ENCODE measurements at places on chromosomes 11 and 22. TPM values are rescaled to one million over a fixed set of nuclear protein-coding genes. Genes with fewer than 3 reads are reported as not detected.

DNA sequence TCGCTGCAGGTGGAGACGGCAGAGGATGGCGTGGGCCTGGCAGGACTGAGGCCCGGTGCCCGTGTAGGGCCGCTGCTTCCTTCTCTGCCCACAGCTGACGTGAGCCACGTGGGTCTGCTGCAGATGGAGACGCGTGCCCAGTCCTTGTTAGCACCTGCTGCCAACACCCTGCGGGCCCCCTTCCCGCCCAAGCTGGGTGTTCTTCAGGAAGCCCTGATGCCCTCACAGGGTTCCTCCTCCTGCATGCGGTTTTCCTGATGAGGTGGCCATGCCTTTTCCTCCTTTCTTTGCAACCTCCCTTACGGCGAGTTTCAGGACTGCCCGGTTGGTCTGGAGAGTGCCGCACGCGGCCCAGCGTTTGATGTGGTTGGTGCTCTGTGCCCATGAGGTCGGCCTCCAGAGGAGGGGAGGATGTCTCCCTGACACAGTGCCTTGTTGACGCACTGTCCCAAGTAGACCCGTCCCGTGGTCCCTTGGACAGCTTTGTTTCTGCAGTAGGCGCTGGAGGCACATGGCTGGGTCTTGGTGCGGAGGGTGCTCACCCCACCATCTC is 44.7 kb downstream of the AP2A2 start:
- DNase-seq = no peak

PATE4 gene
- not detected for total RNA-seq

GRCh38 chr11:124600621-124601320 is 10.5 kb upstream of the PANX3 start:
- DNase-seq = no peak

DNA sequence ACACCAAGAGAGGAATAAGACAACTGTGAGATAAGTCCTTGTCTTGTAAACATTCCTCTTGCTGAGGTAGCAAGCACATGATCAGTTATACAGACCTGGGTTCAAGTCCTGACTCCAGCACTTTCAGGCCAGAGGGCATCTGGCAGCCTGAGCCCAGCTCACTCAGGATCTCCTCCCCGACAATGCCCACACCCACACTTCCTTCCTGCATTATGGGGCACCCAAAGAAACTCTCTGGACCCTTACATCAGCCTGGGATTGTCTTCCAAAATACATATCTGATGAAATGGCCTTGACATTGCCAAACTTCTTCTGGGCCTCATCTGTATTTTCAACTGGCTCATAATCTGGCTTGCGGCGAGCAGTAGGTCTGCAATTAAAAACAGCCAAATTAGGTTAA is 48.6 kb downstream of the ARFGAP3 start:
- peak; percentile 29 for DNase-seq

- no peak for DNase-seq
Observed at GRCh38 chr22:23722724-23723123, 28.2 kb downstream of the ZNF70 start.

RASSF10 gene
- not detected for total RNA-seq

GRCh38 chr11:81331611-81332235 is 1401.9 kb downstream of the FAM181B start:
- DNase-seq = no peak

DNA sequence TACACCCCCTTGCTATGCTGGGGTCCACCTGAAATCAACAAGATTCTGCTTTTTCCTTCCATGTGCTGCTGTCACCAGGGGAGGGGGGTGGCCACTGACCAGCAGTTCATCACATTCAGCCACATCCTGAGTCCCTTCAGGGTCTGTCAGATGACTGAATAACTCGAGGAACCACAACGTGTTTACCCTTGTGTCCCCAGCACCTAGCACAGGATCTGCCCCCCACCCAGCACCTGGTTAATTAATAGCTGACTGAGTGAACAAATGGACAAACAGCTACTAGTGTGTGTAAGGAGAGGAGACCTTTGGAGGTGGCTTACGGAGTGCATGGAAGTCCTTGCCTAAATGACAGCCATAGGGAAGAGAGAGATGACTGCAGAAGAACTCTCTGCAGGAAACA is 119.5 kb upstream of the NCAM1 start:
- no peak for DNase-seq

- no peak for DNase-seq
Observed at GRCh38 chr11:133355095-133355494, 177.2 kb downstream of the OPCML start.

ZNF70 gene
- 2.9 TPM for total RNA-seq

DNA sequence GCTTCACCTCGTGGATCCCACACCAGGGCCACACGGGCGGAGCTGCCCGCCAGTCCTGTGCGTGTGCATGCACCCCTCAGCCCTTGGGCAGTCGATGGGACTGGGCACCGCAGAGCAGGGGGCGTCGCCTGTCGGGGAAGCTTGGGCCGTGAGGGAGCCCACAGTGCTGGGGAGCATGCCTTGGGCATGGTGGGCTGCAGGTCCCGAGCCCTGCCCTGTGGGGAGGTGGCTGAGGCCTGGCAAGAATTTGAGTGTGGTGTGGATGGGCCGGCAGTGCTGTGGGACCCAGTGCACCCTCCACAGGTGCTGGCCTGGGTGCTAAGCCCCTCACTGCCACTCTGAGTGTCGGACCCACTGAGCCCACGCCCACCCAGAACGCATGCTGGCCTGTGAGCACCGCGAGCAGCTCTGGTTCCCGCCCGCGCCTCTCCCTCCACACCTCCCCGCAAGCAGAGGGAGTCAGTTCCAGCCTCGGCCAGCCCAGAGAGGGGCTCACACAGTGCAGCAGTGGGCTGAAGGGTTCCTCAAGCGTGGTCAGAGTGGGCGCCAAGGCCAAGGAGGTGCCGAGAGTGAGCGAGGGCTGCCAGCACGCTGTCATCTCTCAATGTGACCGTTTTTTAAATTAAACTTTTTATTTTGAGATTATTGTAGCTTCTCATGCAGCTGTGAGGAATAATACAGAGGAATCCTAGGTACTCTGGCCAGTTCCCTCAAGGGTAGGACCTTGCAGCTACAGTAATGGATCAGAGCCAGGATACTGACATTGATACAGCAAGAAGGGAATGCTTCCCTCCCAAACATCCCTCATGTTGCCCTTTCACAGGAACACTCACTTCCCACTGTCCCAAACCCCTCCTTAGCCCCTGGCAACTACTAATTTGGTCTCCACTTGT is 127.7 kb downstream of the CRYBB2 start:
- no peak for DNase-seq

DNA sequence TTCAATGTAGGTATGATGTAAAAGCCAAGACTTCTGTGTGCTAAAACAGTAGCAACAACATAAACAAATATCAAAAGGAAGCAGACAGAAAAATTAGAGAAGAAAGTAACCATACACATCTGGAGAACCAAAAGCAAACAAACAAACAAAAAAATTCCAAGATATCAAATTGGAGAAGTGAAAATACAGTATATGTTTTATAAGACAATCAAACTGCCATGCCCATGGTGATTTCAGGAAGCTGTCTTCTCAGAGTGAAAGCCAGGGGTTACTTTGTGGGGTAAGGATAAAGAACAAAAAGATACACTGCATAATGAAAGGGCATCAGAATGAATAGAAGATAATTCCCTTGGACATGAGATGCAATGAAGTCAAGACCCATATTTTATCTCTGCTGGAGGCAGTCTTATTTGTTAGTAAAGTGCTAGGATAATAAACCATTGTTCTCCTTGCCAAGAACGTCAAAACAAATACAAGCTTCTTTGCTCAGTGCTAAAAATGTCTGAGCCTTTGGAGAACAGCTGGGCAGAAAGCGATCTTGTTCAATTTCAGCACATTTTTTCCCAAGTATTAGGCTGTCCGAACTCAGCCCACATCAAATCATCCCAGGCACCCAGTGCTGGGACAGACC is 38.1 kb upstream of the LDLRAD3 start:
- DNase-seq = no peak

- no peak for DNase-seq
Observed at GRCh38 chr11:73095613-73096012, 46.5 kb downstream of the FCHSD2 start.

RCOR2 gene
- 0.16 TPM for total RNA-seq

DNA sequence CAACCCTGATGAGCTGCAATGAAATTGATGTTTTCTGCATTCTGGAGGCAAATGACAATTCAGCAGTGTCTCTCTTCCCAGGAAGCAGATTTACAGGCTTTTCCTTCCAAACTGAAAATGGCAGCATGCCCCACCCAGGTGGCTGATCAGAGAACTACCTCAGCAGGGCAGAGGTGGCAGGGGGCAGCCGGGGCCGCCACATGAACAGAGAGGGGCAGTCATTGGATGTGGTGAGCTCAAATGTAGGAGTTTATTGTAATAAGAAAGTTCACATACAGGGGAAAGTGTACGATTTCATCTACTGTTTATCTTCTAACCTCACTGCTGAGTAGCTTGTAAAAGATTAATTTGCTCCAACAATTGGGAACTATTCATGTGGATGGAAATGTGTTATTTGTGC is 15.7 kb upstream of the PARVA start:
- DNase-seq = no peak

WNT11 gene
- total RNA-seq = 0.96 TPM

- no peak for DNase-seq
Observed at GRCh38 chr11:1672613-1673350, 24.2 kb upstream of the KRTAP5-6 start.

APOL5 gene
- not detected for total RNA-seq

KREMEN1 gene
- 0.47 TPM for total RNA-seq

FZD4 gene
- total RNA-seq = 0.44 TPM

GRCh38 chr11:1435820-1436467 is 46.2 kb downstream of the BRSK2 start:
- no peak for DNase-seq

OR6A2 gene
- not detected for total RNA-seq

FAM181B gene
- total RNA-seq = not detected

- DNase-seq = no peak
Observed at GRCh38 chr22:45225732-45226502, 14.8 kb downstream of the KIAA0930 start.

SHANK3 gene
- total RNA-seq = not detected

DNA sequence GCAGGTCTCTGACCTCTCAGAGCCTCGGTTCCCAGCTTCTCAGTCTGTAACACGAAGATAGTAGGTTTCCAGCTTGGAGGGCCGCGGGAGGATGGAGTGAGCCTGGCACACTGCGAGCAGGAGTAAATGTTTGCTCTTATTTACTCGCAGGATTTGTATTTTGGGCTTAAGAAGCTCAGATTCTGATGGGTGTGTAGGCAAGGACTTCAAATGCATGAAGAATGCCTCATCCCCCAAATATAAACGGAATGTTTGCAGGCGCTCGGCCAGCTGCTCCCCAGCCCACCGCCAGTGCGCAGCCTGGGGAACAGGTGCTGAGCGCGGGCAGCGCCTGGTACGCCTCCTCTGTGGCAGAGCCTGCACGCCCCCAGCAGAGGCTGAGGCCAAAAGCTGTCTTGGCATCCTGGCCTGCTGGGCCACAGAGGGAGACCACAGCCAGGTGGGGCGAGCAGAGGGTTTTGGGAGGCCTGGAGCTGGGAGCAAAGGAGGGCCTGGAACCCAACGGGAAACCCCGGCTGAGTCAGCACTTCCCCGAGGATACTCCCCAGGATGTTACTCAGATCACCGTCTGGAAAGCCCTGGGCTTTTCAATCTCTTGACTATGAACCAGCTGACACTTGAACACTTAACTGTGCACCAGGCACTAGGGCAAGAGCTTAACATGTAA is 9.4 kb downstream of the EHD1 start:
- DNase-seq = no peak

- peak; percentile 88 for DNase-seq
Observed at GRCh38 chr11:75328426-75329277, 22.8 kb downstream of the ARRB1 start.

DNA sequence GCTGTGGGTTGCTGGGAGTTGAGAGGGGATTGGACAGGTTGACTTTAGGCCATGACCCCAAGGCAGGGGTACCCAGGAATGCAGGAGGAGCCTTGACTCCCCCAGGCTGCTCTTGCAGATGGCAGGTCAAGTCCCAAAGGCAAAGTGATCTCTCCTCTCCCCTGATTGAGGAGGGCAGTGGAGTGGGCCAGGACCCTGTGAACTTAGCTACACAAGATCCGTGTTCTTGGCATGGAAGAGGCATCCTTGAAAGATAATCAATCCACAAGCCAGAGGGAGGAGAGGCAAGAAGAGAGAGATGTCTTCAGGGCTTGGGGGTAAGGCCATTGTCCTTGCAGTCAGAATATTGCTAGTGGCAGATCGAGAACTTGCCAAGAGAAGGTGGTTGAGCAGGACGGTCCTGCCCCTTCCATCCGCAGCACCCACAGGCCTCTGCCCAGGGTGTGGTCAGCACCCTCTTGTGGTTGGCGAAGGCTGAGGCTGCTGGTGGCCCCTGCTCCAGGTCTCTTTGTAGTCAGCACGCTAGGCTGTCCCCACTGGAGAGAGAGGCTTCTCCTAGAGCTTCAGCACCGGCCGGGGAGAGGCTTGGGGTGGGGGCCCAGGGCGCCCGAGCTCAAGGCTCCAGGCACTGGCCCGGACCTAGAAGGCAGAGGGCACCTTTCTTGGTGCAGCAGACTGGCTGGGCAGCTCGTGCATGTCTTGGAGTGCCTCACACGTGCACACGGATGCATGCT is 45.4 kb downstream of the KCNC1 start:
- DNase-seq = no peak

EIF4ENIF1 gene
- 39.1 TPM for total RNA-seq

DNA sequence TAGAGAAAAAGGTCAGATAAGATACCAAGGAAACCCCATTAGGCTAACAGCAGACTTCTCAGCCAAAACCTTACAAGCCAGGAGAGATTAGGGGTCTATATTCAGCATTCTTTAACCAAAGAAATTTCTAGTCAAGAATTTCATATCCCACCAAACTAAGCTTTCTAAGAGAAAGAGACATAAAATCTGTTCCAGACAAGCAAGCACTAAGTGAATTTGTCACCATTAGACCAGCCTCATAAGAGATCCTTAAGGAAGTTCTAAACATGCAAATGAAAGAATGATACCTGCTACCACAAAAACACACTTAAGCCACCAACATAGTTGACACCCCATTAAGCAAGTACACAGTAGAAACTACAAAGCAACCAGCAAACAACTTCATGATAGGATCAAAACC is 276.2 kb downstream of the C11orf87 start:
- DNase-seq = no peak

DNA sequence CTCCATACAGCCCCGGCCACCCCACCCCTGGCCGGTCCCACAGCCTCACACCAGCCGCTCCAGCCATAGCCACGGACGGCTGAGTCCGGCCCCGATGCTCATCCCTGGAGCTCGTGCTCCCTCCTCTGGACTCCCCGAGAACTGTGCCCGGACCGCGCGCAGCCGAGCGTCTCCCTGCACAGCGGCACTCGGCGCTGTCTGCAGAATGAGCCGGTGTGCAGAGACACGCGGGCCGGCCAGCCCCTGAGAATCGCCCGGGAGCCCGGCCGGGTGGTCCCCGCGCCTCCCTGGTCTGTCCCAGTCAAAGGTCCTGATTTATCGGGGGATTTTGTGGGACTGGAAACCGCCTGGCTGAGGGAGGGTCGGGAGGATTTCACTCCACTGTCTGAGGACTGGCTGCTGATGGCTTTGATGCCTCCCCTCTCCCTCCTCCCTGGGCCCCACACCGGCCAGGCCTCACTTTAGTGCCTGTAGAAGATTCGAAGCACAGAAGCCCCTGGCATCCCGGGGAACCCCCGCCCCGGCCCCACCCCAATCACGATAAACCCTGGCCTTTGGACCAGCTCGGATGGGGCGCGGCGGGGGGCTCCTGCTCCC is 102.7 kb downstream of the BRD1 start:
- peak; percentile 79 for DNase-seq
